ENCODE measurements at places on chromosomes 16 and 17.

DNA sequence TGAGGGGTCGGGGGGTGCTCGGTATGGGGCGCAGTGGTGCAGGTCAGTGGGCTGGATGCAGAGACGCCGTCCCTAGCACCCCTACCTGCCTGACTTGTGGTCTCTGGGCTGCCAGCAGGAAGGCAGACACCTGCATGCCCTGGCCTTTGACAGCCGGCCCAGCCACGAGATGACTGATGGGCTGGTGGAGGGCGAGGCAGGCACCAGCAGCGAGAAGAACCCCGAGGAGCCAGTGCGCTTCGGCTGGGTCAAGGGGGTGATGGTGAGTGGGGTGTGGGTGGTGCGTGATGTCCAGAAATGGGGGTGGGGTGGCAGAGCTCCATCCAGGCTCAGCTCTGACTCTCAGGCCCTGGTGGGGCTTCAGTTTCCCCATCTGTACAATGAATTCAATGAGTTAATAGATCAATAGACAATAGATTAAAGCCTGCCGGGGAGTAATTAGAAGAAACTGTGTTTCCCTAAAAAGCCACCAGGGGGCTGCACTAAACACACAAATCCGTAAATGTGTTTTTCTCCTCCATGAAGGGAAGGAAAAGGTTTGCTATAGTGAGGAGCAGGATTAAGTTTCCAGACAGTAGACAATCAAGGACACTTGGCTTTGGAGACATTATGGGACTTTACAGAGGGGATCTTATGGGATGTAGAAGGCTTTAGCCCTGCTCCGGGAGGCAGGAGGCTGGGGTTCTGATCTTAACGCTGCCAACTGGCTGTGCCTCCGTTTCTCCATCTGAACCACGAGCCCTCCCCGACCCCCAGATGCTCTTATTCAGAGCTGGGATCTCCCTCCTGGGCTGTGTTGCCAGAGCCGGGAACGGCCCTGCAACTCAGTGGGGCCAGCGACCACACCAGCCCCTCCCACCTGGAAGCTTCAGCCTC, 2.2 kb downstream of the SLC12A3 start:
- DNase-seq: peak; percentile 55

DNA sequence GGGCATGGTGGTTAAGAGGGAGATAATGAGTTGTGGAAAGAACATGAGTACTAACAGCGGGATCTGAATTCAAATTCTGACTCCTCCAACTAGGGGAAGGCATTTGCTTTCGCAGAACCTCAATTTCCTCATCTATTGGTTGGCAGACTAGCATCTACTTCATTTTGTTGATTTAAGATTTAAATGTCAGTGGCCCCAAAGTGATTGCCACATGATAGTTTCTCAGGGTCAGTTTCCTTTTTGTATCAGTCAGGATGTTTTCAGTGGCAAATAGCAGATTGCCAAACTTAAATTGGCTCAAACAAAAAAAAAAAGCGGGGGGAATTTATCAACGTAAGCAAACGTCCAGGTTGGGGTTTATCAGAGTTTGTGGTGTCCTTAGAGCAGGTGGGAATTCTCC, 25.1 kb upstream of the NOS2 start:
- DNase-seq: no peak

DNA sequence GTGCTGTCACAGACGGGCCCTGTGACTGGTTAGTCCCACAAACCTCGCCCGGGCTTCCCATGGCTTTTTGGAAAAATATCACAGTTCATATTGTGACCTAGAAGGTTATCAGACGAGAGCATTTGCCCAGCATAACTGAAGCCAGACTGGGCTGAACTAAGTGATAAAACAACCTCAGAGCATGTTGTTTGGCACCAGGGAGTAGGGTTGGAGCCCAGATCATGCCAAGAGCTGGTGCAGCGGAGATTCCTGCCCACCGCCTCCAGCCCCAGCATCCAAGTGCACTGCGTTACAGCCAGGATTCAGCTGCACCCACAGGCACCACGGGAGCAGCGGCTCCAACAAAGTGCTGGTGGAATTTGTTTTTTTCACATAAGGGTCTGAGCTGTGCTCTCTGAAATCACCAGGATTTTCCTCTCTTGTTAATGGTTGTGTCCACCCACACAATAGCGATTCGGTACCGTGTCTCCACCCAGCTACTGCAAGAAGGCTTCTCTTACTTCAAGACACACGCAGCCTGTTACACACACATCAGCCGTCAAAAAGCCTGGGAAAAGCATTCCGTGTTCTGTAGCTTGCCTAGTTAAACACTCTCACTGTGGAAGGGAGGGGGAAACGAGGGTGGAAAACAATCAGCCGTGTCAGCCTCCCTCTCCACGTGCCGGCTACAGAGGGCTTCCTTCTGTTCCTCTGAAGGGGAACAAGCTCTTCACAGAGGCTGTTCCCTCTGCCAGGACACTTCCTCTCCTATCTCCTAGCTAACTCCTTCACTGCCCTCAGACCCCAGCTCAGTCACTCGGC, 273.8 kb downstream of the C16orf95 start:
- DNase-seq: no peak

DNA sequence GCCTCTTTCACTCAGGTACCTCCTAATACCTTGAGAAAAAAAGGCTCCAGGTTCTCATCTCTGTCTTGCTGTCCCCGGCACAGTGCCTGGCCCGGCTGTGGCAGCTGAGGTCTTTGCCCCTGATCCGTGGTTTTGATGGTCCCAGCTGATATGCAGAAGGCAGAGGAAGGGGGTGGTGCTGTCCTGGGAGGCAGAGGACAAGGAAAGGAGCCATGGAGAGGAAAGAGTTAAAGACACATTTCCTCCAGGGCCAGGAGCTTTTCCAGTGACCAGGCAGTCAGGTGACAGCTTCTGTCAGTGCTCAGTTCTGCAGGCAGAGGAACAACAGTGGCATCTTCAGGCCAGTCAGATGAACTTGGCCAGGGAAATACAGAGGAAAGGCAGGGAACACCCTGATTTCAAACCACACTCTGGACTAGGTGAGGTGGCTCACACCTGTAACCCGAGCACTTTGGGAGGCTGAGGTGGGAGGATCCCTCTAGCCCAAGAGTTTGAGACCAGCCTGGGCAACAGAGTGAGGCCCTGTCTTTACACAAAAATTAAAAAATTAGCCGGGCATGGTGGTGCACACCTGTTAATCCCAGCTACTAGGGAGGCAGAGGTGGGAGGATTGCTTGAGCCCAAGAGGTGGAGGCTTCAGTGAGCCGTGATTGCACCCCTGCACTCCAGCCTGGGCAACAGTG, 3.3 kb upstream of the COG1 start:
- DNase-seq: no peak

GRCh38 chr17:37750768-37751475, 6.1 kb upstream of the HNF1B start:
- no peak for DNase-seq

DNA sequence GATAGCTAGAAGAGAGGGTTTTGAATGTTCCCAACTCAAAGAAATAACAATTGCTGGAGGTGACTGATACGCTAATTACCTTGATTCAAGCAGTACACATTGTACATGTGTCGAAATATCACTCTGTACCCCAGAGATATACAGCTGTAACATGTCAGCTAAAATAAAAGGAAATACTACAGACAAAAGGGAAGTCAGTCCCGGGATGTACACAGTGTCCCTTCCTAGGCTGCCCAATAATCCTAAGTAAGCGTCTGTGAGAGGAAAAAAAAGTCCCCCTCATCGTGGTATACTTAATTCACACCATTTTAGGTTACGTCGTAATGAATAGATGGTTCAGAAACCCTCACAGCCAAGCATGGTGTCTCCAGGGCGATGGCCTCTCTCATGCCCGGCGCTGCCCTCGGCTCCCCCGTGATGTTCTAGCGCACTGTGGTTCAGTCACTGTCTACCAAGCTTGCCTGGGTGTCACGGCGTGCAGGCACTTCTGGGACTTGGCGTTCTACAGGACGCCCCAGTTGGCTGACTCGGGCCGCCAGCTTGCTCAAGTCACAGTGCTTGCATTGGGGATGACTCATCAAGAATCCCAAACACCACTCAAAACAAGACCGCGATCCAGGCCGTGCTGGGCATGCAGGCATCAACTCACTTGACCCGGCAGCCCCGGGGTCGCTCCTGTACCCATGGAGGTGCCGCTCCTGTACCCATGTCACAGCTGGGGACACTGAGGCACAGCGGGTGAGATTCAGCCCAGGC, 27.6 kb downstream of the CCDC40 start:
- no peak for DNase-seq

DNA sequence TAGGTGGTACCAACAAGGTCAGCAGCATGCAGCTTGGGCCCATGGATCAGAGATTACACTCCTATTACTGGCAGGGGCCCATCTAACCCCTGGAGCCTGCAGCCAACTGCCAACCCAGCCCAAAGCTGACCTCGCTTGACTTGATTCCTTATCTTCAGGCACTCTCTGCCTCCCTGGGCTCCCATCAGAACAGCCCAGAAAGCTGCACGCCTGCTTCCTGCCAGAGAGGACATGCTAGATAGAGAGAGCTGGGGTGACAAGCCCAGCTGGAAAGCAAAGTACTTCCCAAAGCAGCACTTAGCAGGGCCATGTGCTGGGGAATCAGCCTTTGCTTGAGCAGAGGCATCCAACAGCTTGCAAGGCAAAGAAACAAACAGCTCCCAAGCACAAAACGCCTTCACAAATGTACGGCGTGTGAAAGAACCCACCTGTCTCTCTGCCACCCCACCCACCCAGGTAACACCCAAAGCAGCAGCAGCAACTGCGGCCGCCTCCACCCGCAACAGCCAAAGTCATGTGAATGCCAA, 74.2 kb upstream of the NLK start:
- no peak for DNase-seq

GRCh38 chr16:1182950-1183907, 30.3 kb downstream of the CACNA1H start:
- no peak for DNase-seq

DNA sequence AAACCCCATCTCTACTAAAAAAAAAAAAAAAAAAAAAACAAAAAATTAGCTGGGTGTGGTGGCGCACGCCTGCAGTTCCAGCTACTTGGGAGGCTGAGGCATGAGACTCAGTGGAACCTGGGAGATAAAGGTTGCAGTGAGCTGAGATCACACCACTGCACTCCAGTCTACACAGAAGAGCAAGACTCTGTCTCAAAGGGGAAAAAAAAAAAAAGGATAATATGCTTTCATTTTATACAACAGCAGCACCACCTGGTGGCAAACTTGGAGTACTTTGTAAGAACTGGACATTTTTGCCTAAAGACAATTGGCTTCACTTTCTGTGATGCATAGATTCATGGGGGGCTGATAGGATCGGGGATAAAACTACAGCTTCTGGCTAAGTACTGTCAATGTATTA, 8.5 kb downstream of the CHTF8 start:
- peak; percentile 54 for DNase-seq

- no peak for DNase-seq
Observed at GRCh38 chr16:20647736-20648135, 49.7 kb downstream of the ACSM1 start.

DNA sequence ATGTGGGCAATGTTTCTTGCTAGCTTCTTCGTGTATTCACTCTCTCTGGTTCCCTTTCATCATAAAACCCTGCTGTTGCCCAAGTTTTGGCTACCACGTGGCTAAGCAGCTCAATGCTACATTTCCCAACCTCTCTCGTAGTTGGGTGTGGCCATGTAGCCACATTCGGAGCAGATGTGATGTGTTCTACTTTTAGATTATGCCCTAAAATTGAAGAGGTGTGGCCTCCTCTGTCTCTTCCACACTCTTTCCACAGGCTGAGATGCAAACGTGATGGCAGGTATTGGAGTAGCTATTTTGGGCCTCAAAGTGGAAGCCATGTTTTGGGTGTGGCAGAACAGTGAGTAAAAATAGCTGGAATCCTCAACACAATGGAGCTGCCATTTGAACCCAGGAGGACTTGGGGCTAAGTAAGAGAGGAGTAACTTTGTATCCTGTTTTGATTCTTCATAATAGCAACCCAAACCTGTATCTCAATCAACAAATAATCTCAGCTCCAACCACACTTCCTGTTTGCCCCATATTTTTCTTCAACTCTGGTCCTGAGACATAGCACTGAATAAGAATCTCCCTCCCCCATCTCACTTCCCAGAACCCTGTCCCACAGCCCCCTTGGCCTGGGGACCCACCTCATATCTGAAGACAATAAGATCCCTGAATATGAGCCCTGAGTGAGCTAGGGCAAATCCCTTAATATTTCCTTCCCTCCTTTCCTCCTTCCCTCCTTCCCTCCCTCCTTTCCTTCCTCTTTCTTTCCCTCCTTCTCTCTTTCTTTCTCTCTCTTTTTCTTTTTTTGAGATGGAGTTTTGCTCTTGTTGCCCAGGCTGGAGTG, 4.0 kb downstream of the NUPR1 start:
- DNase-seq: no peak

DNA sequence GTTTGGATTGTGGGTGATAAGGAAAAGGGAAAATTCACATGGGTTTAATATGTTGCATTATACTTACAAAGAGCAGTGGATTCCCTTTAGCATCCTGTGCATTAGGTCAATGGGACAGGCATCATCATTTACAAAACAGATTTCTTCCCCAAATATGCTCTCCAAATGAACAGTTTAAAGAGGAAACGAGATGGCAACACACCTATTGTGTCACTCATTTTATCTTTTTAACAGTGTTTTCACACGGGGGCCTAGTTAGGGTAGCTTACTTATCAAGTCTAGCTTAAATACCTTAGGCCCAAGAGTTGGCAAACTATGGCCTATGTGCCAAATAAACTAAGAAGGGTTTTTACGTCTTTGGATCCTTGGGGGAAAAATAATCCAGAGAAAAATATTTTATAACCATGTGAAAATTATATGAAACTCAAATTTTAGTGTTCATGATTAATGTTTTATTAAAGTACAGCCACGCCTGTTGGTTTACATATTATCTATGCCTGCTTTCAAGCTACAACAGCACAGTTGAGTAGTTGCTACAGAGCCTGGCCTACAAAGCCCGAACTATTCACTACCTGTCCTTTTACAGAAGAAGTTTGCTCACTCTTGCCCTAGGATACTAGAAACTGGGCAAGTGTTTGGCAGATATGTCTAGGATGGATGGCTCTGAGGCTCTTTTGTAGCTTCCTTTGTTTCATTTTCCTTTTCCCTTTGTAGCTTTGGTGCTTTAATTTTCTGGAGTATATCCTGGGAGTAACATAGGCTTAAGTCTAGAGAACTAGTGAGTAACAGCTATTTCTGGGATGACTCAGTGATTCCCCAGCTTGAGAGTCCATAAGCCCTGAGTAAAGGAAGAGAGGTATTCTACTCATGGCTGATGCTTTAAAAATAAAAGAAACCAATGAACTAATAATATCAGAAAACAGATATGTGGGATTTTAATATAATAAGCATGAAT, 12.4 kb downstream of the NUP93 start:
- no peak for DNase-seq

GRCh38 chr16:24819462-24820040, 26.2 kb upstream of the SLC5A11 start:
- DNase-seq: no peak

DNA sequence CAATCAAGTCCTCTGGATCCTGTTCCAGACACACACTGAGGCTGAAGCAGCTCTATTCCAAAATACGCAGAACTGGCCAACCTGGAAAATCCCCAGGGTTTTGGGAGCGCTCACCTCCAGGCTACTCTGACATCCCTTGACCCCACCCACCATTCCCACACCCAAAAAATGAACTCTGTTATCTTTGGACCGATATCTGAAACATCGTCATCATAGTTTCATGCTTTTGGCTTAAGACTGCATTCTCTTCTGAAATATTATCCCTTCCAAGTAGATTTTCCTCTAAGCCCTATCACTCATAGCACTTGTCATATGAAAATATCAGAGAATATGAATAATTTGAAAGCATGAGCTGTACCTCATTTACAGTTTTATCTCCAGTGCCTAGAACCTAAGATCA, 34.7 kb downstream of the VAT1L start:
- no peak for DNase-seq

GRCh38 chr17:1013729-1014090, 16.8 kb downstream of the TIMM22 start:
- no peak for DNase-seq
